ENCODE measurements at places on chromosomes 13 and 19.

DNA sequence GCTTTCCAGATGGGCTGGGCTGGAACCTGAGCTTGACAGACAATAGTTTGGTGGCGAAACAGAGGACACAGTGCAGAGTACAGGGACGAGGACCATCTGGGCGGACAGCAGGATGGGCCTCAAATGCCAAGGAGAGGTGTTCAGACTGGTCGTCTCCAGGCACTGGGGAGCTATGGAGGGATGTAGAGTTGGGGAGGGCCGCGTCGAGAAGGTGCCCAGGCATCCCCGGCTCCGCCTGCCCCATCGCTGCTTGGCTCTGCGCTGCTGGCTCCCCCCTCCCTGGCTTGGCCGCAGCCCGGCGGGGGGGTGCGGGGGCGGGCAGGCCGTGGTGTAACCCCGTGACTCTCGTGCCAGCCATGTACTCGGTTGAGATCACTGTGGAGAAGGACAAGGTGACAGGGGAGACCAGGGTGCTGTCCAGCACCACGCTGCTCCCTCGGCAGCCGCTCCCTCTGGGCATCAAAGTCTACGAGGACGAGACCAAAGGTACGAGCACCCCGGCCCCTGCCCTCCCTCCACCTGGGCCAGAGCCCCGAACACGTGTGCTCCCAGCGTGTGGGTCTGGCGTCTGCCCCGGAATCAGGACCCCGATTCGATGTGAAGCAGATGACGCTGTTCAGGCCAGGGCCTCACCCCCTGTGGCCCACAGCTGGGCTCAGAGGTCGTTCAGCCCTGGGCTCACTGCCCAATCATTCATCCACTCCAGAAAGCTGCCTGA lies 10.8 kb upstream of the MISP start:
- no peak for DNase-seq

- no peak for DNase-seq
Observed at GRCh38 chr13:46721054-46721453, 75.9 kb downstream of the ESD start.

- no peak for DNase-seq
Observed at GRCh38 chr19:48051335-48052033, 7.6 kb upstream of the CABP5 start.

DNA sequence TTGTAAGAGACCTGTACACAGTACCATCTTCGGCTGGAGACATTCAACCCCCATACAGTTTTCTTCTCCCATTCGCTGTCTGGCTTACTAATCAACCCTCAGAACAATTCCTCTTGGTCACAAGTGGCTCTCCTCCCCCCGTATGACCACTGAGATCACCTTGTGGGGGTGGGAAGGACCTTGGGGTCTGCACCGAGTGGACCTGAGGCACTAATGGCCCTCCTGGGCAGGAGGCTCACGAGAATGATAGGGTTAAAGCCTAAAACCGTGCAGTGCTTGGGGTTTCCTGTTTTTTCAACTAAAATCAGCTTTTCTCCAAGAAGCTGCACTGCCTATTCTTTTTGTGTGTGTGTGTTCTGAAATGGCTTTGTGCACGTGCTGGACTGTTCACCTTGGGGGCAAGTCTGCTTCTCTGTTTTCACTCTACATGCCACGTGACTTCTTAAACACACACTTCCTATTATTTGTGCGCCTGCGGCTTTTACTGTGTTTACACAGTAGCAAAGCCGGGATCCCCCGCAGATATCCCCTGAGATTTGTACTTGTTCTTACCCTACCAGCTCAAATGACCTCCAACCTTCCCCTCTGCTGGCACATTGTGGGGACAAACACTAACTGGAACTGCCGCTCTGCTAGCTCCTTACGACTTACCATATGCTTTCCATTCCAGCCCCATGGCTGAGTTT lies 12.3 kb downstream of the RBM26 start:
- DNase-seq = peak; percentile 13

- no peak for DNase-seq
Observed at GRCh38 chr19:13154911-13155471, 4.8 kb downstream of the IER2 start.

GRCh38 chr13:63517371-63517770 lies 2101.7 kb upstream of the PCDH20 start:
- DNase-seq = no peak

GRCh38 chr13:28704919-28705318 lies 13.9 kb downstream of the SLC46A3 start:
- DNase-seq = no peak

DNA sequence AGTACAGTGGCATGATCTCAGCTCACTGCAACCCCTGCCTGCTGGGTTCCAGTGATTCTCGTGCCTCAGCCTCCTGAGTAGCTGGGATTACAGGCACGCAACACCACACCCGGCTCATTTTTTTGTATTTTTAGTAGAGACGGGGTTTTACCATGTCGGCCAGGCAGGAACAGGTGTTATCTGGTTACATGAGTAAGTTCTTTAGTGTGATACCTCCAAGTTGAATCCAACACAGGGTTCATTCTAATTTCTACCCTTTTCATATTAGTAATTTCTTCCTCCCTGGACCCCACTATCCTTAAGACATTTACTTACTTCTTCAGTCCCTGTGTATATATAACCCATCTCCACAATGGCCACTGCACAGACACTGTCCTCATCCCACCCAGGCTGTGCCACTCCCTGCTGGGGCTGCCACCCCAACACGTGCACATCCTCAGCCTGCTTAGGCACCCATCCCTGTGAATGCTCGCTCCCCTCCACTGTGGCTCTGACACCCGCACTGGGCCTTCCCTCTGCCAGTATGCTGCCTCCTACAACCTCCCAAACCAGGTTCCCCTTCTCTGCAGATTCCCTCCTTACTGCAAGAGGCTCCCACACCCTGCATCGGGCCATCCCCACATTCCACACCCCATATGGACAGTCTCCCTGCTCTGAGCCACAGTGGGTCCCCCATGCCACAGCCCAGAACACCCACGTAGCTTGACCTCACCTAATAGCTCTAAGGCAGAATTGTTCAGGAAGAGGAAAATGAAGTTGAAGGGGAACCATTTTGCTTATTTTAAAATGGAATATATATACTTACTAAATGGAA lies 147.1 kb downstream of the TBC1D4 start:
- DNase-seq = no peak

DNA sequence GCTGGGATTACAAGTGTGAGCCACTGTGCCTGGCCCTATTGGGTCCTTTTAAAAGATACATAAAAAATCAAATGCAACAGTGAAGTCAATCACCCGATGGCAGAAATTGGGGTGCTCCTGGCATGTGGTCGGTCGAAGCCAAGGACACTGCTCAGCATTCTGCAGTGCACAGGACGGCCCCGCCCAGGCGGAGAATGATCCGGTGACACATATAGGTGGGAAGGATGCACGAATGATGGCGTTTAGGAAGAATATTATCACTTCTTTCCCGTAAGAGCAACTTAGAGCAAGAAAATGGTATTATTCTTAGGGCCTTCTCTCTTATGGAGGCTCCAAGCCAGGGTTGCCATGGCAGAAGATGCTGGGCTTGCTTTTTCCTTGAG lies 3.2 kb upstream of the GP6 start:
- DNase-seq = no peak

GRCh38 chr13:36709136-36709890 lies 35.5 kb downstream of the SERTM1 start:
- no peak for DNase-seq

- DNase-seq = no peak
Observed at GRCh38 chr13:85140192-85140591, 659.0 kb downstream of the SLITRK6 start.

- no peak for DNase-seq
Observed at GRCh38 chr19:9671655-9672054, 3.2 kb downstream of the ZNF562 start.

GRCh38 chr19:18053576-18054219 lies 33.0 kb downstream of the IL12RB1 start:
- no peak for DNase-seq

- DNase-seq = no peak
Observed at GRCh38 chr19:18538115-18538514, 5.3 kb downstream of the FKBP8 start.

- no peak for DNase-seq
Observed at GRCh38 chr13:74576420-74576819, 442.2 kb upstream of the KLF12 start.

- no peak for DNase-seq
Observed at GRCh38 chr13:46173656-46174055, 8.3 kb downstream of the LCP1 start.

DNA sequence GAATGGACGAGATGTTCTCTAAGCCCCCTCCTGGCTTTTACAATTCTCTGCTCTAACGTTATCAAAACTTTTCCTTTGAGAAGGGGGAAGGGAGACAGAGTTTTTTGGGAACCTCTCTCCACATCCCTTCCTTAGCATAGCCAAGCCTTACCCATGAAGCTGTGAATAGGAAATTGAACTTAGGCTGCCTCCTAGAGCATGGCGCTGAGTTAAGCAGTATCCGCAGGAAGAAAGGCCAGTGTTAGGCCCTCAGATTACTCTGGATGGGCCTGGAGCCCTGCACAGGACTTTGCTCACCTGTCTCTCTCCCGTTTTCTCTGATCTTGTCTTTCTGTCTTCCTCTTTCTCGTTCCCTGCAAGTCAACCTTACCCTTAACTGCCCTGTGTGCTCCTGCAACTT lies 39.6 kb downstream of the CYP2B6 start:
- no peak for DNase-seq

DNA sequence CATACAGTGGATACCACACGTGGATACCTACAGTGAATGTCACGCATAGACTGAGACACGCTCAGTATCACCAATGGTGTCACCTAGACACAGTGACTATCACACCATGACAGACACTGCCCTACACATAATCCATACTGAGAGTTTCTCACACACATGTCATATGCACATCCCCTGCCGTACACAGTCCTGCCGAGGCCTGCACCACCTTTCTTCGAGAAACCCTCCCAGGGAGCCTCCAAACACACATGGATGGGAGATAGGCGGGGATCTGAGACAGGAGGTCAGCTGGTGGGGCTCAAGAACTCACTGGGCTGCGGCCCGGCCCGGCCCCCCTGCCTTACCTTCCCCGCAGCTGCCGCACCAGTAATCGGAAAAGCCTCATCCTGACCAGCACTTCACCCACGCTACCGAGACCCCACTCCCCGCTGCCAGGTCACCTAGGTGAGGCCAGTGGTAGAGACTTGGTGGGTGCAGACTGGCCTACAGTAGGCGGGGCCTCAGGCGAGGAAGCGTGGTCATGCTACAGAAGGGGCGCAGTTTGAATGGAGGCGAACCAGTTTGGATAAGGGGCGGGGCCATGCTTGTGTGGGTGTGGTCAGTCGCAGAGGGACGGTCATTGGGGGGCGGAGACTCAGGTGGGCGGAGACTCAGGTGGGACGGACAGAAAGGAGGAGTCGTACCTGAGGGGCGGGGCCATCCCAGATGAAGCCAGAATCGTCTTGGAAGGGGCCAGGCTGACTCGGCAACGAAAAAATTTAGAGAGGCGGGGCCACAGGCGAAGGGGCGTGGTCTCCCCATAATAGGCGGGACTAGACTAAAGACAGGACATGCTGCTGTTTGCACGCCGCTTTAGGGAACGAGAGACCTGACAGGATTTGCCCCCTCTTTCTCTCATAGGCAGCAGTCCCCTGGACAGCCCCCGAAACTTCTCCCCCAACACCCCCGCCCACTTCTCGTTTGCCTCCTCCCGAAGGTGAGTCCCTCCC lies 2.1 kb downstream of the MAST1 start:
- no peak for DNase-seq

- DNase-seq = no peak
Observed at GRCh38 chr13:113744197-113745000, 14.6 kb upstream of the TMEM255B start.

DNA sequence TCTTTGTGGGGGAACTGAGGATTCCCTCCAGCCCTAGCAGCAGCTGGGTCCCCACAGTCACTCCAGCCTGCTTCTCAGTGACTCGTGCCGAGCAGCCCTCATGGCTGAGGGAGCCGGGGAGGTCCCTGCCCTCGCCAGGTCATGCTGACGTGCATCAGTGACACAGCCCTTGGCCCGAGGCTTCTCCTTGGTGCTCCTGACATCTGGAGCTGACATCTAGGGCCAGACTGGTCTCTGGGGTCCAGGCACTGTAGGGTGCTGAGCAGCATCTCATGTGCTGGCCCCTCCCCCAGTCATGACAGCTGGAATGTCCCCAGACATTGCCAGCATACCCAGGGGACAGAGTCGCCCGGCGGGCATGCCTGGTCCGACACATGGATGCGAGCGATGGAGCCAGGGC lies 14.4 kb downstream of the COMP start:
- no peak for DNase-seq

GRCh38 chr13:31503626-31504025 lies 235.7 kb upstream of the RXFP2 start:
- no peak for DNase-seq

- DNase-seq = no peak
Observed at GRCh38 chr13:30124131-30124768, 183.1 kb downstream of the KATNAL1 start.

DNA sequence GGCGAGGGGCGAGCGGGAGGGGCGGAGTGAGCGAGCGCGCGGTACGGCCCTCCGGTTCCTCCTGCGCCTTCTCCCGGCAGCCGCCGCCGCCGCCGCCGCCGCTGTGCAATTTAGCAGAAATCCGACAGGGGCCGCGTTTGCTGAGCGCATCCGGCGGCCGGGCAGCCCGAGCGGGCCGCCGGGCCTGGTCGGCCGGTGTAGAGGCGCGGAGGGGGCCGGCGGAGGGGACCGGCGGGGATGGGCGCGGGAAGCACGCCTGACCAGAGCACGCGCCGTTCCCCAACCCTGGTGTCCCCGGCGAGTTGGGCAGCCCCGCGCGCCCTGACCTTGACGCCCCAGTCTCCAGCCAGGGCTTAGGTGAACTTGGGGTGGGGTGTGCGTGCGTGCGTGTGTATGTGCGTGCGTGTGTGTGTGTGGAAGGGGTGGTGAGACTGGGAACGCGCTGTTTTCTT lies 144.5 kb upstream of the ZNF536 start:
- DNase-seq = no peak

DNA sequence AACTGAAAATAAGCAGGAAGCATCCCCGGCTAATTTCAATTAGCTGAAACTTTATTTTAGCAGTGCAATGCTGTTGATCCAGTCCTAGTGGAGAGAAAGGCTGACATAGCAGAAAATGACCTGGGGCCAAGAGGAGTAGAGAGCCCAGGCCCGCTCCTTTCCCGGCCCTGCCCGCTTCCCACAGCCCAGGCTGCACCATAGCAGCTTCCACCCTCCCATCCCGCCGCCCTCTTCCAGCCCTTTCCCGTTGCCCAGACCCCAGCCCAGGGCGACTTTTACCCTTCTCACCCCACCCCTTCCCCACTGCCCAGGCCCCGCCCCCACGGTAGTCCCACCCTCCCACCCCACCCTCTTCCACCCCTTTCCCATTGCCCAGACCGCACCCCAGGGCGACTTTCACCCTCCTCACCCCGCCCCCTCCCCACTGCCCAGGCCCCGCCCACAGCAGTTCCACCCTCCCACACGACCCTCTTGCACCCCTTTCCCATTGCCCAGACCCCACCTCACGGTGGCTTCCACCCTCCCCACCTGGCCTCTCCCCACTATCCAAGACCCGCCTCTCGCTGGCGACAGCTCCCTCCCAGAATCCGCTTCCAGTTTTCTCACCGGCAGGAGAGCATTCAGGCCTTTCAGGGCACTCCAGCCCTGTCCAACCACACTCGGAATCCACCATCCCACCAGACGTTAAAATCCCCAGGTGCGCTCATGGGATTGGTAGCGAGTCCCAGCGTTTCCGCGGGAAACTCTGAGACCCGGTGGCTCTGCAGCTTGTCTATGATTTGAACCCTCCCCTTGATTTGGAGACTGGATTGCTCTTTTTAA lies 8.3 kb downstream of the ZNF160 start:
- no peak for DNase-seq
